Activated CD8-positive, alpha-beta memory T cell treated with anti-CD3 and anti-CD28 coated beads for 48 hours (primary cell): ENCODE measurements at places on chromosomes 4 and X.

DNA sequence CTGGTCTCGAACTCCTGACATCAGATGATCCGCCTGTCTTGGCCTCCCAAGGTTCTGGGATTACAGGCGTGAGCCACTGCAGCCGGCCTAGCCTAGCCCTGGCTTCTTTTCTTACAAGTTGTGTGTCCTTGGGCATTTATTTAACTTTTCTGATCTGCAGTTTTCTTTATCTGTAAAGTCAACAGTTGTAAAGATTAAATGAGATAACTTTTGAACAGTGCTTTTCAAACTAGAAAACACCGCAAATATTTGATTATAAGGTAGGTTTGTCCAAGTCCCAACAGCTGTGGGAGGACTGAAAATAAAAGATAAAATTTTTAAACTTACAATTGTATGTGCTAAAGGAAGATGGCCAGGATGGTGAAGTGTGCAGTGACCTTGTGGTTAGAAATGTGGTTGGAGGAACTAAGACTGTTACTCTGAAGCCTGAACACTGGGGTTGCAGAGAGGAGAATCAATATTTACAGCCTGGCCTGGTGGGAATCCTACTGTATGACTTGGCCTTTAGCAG lies 44.8 kb downstream of the GSX2 start:
- no peak for DNase-seq

GRCh38 chr4:53068755-53069330 lies 206.7 kb downstream of the RASL11B start:
- no peak for DNase-seq

GRCh38 chrX:66163447-66163846 lies 600 bp upstream of the HEPH start:
- no peak for DNase-seq

GRCh38 chrX:11960031-11960430 lies 178.2 kb upstream of the FRMPD4 start:
- DNase-seq, result no peak

DNA sequence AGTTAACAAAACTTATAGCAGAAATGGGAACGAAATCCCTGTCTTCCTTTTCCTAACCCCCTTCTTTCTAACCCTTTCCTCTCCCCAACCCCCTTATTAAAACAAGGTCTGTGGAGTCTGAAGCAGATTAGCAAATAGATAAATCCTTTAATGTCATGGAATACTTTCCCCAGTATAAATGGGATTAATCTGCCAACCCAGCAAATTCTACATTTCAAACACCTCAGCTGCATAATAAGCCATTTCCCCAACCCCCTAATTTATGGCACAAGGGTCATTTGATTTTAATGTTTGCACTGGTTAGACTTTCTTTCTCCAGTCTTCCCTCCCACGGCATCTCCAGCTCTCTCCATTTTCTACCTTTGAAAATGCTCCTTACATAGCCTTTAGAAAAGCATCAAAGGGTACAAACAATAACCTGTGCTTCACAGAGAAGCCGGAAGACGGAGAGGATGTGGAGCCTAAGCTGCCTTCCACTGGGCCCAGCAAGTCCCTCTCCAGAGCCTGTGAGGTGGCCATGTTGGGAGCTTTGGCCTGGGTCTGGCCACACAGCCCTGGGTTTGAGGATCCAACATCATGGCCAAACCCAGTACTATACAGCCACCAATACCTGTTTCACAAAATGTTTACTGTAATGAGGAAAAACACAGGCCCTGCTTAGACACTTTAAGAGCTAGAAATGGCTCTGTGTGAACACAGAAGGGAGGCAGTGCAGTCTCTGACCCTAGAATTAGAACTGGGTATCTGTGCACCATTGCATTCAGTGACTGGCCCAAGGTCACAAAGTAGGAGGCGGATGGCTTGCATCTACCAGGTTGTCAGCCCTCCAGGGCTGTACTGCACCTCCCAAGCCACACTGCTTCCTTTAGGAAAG lies 56.9 kb upstream of the SPRY1 start:
- no peak for DNase-seq

- DNase-seq, result no peak
Observed at GRCh38 chrX:36908801-36909675, 99.1 kb upstream of the FAM47C start.

DNA sequence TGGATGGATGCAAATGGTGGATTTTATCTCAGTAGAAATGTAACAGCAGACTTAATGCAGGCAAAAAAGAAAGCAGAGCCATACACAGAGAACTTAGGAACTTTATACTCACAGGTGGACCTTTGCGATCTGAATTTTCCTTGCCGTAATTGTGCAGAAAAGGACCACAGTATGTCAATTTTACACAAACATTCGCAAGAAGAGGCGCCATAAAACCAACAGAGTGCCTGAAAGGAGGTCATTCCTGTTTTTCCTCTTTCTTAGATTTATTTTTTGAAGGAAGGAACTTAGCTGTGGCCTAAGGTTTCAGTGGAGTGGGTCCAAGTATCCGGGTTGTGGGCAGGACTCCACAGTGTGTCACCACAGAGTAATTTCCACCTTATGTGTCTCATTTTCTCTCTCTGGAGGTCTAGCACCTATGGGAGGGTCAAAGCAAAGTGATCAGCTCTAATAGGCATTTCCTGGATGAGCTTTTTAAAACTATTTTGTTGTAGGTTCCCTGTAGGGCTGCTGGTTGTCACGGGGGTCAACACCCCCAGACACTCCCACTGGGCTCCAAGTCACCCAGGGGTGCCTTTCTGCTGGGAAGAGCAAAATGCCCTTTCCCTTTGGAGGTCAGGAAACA lies 24.7 kb upstream of the PBDC1 start:
- DNase-seq, result no peak

DNA sequence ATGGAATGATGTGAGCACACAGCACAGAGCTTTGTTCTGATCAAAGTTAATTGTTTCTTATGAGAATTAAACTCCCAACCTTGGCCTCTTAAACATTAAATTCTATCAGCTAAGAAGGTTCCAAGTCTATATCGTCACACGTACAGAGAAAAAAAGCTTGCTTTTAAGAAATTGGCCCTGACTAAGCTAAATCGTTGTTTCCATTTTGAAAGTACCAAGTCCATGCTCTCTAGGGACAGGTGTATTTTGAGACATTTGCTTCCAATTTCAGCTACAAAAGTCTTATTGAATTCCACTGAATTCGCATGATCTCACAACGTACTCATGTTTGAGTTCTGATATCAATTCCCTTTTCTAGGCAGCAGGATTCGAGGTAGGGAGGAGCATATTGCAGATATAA lies 157.4 kb downstream of the SHROOM3 start:
- no peak for DNase-seq

DNA sequence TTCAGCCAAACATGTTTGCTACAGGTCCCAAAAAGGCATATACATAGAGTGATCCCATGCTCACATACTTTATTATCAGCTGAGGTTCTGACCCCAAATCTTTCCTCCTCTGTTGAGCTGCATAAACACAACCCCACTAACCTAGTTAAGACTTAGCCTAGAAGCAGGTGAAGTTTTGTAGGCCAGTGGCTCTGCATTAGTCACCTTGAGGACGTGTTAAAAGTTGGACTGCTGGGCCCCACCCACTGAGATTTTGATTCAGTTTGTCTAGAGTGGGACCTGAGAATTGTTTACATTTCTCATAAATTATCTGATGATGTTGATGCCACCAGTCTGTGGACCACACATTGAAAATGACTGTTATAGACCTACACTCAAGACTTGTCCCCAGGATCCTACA lies 43.8 kb upstream of the GAB1 start:
- no peak for DNase-seq

GRCh38 chrX:75911716-75912115 lies 126.7 kb upstream of the MAGEE2 start:
- DNase-seq, result no peak

GRCh38 chr4:10684631-10685030 lies at the start of gene CLNK:
Gene CLNK, minus strand, starts transcription at chr4:10684768. Its CDS starts 16,899 bp downstream, at chr4:10667869.
- no peak for DNase-seq

DNA sequence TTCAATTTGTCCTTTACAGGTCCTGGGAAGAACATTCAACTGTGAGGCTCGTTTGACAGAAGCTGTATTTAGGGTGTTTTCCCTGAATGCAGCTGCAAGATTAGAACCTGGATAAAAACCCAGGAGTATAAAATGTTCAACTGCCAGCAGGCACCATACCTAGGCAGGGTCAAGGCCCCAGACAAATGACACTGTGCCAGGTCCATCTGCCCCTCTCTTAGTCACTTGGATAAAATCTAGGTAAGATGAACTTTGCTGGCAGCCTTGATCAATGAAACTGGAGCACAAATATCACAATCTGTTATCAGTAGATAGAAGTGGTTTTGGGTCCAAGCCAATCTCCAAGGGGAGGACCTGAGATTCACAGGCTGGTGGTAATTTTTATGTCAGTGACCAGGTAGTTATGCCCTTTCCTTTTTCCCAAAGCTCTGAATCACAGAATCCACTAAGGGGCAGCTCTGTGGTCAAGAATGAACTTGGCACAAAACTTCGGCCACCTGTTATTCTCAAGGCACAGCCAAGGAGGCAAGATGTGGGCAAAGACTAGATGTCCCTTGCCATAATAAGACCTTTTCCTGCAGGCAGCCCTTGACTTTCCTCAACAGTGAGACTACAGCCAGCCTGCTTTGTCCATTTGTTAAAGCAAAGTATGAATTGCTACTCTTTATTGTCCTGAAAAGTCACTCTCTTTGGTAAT lies 501.0 kb downstream of the PPARGC1A start:
- DNase-seq, result no peak

DNA sequence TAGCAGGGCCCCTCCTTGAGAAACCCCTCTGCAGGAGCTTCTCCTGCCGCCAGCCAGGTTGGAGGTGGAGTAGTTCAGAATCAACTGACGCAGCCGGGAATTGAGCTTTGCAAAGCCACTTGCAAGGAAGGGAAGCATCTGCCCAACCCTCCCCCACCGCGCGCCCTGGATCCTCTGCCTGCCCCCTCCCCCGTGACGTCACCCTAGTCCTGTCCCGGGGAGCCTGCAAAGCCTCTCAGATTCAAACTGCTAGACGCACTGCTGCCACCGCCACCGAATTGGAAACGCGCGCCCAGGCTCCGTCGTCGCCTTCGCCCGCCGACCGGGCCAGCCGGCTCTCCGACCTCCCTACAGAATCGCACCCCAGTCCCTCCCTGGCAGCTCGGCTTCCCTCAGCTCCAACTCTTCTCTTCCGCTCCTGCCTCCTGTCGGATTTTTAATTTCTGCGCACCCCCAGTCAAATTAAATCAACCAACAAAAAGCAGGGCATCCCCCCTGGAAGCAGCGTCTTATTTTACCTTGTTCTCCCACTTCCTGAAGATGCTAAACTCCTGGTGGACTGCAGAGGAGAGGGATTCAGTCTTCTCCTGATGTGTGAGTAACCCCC lies 3.8 kb downstream of the SLITRK2 start:
- DNase-seq, result no peak

GRCh38 chr4:186906722-186907121 lies 183.1 kb upstream of the FAT1 start:
- DNase-seq, result no peak

- no peak for DNase-seq
Observed at GRCh38 chrX:150696866-150697265, 3.7 kb downstream of the MTMR1 start.

DNA sequence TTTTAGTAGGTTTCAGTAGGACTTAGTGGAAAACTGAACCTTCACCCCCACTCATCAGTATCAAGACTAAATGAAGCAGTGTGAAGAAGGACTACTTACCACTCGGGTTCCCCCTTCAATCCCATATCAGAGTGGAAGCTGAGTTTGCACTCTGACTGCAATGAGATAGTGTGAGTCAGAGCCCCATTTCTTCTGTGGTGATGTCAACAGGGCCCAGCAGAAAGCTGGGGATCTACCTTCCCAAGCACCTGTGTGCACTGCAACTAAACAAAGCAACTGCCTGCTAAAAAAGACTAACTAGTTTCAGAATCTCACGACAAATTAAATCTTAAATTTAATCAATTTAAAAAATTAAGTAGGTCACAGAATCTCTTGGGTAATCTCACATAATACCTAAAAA lies 1837.0 kb upstream of the PCDH7 start:
- DNase-seq, result no peak

DNA sequence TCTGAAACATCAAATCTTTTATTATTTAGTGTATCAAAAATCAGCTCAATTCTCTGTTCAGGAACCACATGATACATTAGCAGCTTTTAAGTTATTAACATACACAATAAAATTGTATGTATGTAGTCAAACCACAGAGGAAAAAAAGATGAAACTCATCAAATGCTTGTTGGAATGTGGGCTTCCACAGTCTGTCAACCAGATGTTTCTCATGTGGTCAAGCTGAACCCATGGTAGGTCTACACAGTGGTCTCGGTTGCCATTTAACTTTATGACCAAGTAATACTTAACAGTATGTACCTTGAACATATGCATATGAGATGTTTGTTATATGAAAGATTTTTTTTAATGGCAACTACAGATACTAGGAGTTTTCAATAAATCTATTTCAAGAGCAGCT lies 427.8 kb downstream of the IL15 start:
- DNase-seq, result no peak

GRCh38 chr4:79980448-79980847 lies 92.6 kb downstream of the ANTXR2 start:
- no peak for DNase-seq

DNA sequence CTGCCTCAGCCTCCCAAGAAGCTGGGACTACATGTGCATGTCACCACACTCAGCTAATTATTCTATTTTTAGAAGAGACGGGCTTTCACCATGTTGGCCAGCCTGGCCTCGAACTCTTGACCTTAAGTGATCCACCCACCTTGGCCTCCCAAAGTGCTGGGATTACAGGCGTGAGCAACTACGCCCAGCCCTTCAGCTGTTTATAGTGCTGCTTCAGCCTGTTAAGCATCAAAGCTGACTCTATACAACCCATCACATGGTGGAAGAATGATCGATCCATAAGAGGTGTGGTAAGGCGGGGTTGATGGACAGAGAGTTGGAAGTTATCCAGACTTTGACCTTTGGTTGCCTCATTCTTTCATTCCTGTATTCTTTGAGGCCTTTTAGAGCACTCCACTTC lies 56.2 kb upstream of the RAPGEF2 start:
- no peak for DNase-seq

GRCh38 chr4:169604903-169605331 lies 7.5 kb downstream of the NEK1 start:
- DNase-seq, result no peak

DNA sequence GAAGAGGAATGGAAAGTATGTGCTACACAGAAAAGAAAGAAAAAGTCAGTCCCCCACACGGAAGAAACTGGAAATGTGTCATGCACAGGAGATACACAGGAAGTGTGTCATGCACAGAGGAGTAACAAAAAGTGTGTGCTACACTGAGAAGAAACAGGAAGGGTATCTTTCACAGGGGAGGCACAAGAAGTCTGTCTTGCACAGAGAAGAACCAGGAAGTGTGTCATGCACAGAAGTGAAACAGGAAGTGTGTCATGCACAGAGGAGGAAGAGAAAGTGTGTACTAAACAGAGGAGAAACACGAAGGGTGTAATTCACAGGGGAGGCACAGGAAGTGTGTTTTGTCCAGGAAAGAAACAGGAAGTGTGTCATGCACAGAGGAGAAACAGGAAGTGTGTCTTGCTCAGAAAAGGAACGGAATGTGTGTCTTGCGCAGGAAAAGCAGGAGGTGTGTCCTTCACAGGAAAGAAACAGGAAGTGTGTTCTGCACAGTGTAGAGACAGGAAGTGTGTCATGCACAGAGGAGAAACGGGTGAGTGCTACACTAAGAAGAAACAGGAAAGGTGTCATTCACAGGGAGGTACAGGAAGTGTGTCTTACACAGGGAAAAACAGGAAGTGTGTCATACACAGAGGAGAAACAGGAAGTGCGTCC lies 527.2 kb upstream of the PRKX start:
- DNase-seq, result no peak

GRCh38 chrX:11944501-11944900 lies 186.5 kb downstream of the MSL3 start:
- DNase-seq, result no peak
